Stimulated activated CD4-positive, alpha-beta T cell treated with anti-CD3 and anti-CD28 coated beads, TNF-alpha, amount 100 ng/mL, for 1 hour (primary cell): ENCODE measurements at places on chromosomes 11 and 22.

DNA sequence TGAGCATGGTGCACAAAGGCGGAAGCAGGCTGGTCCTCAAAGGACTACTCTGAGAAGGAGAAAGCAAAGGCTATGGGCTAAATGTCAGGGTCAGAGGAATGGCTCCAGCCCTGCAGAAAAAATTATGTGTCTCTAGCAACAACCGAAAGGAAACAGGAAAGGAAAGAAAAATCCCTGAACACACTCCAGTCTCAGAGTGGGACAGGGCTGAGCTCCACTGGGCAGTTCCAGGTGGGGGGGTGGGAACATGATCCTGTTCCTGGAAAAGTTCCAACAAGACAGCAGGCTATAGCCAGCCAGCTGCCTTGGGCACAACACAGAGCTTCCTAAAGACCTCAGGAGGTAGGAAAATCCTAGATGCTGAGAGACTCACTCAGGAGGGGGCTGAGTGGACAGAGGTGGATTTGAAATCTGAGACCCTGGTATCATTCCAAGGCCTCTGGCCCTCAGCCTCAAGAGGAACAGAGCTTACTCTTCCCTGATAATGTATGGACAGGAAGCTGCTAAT, 1088.2 kb downstream of the TBC1D22A start:
- DNase-seq, result no peak

- no peak for DNase-seq
Observed at GRCh38 chr11:17173332-17173731, 34.5 kb downstream of the PIK3C2A start.

GRCh38 chr22:35435201-35435740, 35.3 kb downstream of the MCM5 start:
- DNase-seq, result no peak

GRCh38 chr11:33724644-33725035, 11.6 kb downstream of the CD59 start:
- no peak for DNase-seq

DNA sequence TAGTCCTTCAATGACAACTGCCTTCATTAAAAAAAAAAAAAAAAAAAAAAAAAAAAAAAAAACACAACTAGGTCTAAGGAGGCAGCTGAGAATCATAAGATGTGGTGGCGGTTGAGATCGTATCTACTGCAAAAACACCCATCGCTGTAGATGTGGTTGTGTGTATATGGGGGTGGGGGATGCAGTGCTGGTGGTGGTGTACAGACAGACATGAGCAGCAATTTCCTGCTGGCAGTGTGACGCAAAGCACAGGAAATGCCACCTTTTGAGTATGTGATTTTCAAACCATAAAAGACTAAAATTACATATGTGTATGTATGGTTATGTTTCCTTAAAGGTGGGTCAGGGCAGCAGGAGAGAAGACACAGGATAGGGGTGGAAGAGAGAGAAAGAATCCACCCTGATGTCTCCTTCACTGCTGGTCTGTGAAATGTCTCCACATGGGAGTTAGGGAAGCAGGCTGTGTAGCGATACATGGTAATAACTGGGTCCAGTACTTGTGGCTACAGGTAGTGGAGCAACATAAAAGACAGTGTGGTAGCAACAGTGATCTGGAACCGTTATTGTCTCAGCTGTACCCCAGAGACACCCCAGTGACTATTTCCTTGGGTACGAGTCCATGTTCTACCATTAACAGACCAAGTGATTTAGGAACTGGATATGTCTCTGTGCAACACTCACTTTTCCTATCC, 57.9 kb downstream of the SYTL2 start:
- peak; percentile 74 for DNase-seq

- no peak for DNase-seq
Observed at GRCh38 chr11:110185121-110185591, 92.0 kb downstream of the ZC3H12C start.

DNA sequence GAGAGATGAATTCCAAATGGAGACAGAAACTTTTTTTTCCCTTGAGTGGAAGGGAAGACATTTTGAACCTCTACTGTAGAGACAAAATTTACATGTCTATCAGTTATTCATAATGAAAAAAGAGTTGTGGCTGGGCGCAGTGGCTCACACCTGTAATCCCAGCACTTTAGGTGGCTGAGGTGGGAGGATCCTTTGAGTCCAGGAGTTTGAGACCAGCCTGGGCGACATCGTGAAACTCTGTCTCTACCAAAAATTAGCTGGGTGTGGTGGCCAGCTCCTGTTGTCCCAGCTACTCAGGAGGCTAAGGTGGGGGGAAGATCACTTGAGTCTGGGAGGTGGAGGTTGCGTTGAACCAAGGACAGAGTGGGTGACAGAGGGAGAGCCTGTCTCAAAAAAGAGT, 4.1 kb downstream of the EED start:
- no peak for DNase-seq

DNA sequence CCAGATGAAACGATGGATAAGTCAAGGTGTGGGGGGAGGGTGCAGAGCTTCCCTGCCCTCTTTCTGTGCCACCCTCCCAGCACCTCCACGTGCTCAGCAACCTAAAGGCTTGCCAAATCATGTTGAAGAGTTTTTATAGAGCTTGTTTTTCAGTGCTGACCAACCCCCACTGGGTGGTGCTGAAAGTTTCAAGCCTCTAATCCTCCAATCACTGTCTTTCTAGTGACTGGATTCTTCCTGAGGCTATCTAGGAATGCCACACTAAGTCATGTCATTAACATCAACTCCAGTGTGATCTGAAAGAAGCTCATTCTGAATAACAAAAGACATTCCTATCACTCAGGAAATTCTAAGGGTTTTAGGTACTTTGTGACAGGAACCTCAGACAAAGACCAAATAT, 382.6 kb downstream of the DYNC2H1 start:
- DNase-seq, result no peak

DNA sequence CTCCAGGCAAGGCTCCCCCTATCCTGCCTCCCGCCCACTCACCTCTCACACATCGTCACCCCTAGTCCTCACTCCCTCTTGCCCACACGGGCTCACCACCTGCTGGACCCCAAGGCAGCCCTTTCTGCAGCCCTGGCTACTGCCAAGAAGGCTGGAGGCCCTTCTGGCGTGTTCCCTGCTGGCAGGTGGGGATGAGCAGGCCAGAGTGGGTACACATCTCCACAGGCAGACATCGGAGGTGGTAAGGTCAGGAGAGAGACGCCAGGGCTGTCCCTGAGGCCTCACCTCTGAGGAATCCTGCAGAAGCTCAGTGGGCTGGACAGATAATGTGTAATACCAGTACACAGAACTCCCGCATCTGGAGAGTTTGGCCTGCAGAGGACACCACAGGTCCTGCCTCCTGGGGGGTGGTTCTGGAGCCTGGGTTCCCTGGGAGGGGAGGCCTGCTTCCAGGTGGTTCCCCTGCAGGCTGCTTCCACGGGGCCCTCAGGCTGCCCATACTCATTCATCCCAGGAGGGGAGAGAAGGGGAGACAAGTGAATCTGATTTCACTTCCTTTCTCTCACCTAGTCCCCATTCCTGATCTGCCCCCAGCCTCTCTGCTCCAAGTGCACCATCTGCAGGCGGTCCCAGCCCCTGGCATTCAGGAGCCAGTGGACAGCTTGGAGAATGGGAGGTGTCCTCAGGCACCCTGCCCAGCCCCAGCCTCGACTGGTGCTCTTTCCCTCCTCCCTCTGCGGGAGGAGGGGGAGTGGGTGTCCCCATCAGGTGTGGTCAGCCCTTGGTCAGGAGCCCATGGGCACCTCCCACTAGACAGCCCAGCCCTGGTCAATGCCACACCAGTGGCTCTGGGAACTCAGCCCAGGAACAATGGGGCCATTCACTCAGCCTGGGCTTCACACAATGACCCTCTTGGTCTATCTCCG, 6.1 kb upstream of the CHST1 start:
- no peak for DNase-seq

DNA sequence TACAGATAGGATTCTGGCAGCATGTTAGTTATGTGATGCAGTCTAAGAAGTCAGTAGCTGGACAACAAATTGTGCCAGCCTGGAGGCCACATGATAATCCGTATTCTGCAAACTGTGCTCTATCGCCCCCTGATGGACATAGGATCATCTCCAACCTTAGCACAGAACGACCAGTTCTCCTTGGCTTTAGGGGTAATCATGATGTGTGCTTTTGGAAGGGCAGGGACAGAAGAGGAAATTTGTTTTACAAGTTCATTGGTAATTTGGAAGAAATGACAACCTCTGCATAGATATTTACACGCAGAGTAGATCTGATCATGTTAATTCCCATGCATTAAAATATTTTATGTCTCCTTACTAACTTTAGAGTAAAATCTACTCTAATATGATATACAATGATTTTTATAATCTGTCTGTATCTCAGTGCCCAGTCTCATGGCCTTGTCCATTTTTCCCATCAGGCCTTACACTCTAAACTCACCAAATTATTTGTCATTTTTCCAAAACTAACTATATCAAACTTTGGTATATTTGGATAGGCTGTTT, 12.1 kb downstream of the OR10D3 start:
- peak; percentile 2 for DNase-seq

DNA sequence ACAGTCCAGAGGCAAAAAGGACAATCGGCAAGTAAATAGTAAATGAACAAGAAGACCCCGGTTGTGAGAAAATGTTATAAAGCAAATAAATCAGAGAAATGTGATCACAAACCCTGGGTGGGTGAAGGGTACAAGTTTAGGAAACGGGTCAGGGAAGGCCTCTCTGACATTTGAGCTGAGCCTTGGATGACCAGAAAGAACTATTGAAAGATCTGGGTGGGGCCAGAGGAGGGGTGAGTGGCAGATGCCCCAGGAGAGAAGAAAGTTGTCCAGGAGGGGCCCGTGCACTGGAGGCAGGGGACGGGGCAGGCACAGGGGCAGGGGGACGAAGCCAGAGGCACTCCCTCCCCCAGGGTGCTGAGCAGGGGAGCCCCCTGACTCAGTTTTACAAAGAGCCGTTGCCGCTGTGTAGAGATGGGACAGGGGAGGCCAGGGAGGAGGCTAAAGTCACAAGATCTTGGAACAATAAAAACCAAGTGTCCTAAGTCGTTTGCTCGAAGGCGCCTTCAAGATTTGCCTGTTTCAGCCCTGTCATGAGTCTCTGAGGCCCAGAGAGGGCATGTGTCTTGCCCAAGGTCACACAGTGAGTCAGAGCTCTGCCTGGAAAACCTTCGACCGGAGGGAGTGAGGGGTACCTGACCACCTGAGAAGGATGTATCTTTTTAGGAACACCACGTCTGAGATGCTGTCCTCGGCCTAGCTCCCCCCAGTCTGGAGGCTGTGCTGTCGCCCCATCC, 10.8 kb upstream of the PDGFB start:
- DNase-seq, result no peak

DNA sequence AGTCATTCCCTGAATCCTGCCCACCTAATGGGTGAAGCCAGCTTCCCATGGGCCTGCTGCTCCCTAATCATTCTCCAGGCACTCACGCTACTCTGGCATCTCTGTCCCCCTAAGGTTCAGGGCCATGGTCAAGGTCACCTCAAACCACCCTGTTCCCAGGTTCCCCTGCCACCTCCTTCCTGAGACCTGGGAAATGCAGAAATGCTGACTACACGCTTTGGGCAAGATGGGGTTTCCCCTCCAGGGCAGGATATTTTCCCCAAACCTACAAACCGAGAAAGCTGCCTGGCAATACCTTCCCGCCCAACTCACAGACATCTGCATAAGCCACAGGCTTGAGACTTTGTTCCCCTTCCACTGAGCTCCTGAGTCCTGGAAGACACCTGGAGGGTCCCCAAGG, 97.6 kb downstream of the FEZ1 start:
- DNase-seq, result no peak

GRCh38 chr22:42376711-42377554, 55.3 kb downstream of the NFAM1 start:
- no peak for DNase-seq
